8988T (cell line): ENCODE measurements at places on chromosomes 1 and 21.

- DNase-seq = no peak
Measured at GRCh38 chr21:31550070-31550469, 109.4 kb upstream of the SOD1 start.

DNA sequence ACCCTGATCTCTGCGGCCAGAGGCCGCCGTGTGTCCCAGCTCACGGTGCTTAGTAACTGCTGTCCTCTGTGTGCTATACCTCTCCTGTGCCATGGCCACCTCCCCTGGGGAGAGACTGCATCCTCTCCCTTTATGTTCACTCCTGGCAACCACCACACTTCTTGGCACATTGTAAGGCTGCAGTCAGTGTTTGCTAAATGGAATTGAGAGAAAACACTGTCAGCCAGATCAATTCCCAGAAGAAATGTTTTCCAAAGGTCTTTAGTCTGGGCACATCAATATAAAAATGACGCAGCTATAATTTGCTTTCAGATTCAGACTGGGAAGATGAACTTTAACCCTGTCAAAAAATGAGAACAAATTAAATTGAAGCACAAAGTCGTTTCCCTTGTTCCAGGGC is 96.8 kb downstream of the BEND5 start:
- no peak for DNase-seq

DNA sequence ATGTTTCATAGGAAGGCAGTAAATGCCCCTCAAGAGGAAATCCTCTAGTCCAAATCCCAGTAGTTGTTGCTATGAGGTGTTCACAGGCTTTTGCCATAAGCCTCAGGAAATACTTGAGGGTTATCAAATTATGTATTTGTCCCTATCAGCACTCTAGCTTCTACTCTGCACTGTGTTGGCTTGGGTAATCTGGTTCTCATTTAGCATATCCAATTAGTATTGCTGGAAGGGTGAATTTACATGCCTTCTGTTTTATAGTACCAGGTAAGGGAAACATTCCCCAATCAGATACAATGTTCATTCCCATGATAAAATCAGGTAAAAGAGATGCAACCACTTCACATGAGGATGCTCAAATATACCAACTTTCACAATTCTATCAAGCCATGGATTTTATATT is 211.2 kb downstream of the S1PR1 start:
- DNase-seq = no peak

GRCh38 chr1:109197158-109198042 is 16.3 kb upstream of the SARS1 start:
- DNase-seq = peak; percentile 49

DNA sequence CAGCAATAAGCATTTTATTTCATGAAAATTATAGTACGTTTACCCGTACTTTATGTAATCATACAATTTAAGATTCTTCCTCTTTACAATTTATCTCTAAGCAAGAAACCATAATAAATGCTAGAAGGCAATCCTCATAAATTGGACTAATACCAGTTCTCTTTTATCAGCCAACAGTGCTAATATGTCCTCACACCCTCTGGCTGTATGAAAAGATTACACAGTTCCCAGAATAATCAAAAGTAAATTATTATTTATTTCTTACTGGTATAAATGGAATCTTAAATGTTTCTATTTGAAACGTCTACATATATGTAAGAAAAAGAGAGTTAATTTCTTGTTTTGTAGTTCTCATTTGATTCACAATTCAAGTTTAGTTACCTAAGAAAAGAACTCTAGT is 3.1 kb upstream of the CDKN2C start:
- DNase-seq = no peak

- DNase-seq = no peak
Measured at GRCh38 chr1:198756470-198756869, 117.6 kb downstream of the PTPRC start.
